ENCODE measurements at places on chromosomes 5 and 9. TPM values are rescaled to one million over a fixed set of nuclear protein-coding genes. Genes with fewer than 3 reads are reported as not detected.

The PRSS3 gene
- total RNA-seq: not detected

The TMEM232 gene
- total RNA-seq: 1.2 TPM

The KCNN2 gene
- total RNA-seq: not detected

The ECSCR gene
- total RNA-seq: 0.76 TPM

The VAV2 gene
- 3.1 TPM for total RNA-seq

The WWC1 gene
- not detected for total RNA-seq

The NDST1 gene
- 0.49 TPM for total RNA-seq
